ENCODE measurements at places on chromosomes 2 and 18.

GRCh38 chr2:241943209-241943850 is 73.8 kb downstream of the RTP5 start:
- no peak for DNase-seq

DNA sequence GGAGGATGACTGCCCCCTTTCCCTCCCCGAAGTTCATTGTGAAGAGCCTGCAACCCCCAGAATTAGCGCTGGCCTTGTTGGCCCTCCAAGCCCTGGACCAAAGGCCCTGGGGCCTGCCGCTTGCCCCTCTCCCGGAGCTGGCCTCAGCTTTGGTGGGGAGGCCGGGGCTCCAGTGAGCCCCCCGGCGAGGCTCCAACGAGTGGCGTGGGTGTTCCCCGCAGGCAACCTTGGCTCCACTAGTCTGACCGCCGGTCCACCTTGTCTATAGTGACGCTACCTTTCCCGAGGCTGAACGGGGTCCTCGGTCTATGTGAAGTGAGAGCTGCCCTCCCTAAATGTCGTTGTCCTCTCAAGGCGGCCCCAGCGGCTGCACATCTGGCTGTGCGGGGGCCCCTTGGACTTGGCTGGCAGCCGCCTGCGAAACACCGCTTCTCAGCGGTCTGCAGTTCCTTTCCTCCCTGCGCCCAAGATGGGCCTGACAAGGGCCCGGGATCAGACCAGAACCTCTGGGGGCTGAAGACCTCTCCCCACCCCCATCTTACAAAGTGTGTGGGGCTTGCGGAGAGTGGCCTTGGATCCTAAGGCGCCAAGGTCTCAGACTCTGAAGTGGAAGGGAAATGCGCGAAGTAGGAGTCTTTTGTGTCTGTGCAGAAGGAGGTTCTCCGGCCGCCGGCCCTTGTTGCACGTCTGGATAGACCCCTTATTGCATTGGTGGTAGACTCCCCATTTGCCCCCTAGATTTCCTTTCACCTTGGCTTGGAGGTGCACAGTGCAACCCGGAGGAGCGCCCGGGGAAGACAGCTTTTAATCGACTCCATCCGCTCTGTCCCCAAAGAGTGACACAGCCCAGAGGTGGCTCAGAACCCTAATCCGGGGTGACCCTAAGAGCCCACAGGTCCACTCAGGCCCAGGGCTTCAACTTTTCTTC is 3.9 kb upstream of the HOXD10 start:
- peak; percentile 17 for DNase-seq

- DNase-seq, result peak; percentile 21
Observed at GRCh38 chr2:18178736-18179349, 300.4 kb downstream of the KCNS3 start.

- DNase-seq, result no peak
Observed at GRCh38 chr2:79083597-79084251, 4.1 kb downstream of the REG1B start.

DNA sequence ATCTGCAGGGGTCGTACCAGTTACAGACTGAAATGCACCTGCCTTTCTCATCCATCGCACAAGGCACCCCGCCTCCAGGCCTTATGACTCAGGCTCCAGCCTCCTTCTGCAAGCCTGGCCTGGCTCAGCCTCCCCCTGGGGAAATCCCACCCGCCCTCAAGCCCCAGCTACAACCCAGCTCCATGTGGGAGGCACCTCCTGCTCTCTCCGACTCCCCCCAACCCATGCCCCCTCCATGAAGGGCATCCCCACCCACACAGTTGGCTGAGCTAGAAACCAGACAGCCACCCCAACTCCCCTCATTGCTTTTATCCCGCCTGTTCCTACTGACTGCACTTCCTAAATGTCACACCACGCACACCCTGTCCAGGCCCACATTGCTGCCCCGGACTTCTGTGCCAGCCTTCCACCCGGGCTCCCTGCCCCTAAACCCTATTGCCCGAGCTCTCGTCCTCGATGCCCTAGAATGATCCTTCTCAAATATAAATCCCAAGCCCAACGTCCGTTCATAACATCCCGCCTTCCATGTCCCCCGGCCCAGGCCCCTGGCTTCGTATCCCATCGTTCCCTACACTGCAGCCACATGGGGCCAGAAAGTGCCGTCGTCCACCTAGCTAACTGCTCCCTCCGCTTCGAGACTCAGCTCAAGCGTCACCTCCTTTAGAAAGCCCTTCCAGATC is 9.9 kb downstream of the DNMT3A start:
- peak; percentile 69 for DNase-seq

GRCh38 chr18:47981320-47981719 is 50.9 kb upstream of the SMAD2 start:
- DNase-seq, result no peak

GRCh38 chr2:131023758-131024157 is 69.5 kb downstream of the FAM168B start:
- DNase-seq, result no peak

- peak; percentile 40 for DNase-seq
Observed at GRCh38 chr18:35581898-35582641, 530 bp downstream of the GALNT1 start.

DNA sequence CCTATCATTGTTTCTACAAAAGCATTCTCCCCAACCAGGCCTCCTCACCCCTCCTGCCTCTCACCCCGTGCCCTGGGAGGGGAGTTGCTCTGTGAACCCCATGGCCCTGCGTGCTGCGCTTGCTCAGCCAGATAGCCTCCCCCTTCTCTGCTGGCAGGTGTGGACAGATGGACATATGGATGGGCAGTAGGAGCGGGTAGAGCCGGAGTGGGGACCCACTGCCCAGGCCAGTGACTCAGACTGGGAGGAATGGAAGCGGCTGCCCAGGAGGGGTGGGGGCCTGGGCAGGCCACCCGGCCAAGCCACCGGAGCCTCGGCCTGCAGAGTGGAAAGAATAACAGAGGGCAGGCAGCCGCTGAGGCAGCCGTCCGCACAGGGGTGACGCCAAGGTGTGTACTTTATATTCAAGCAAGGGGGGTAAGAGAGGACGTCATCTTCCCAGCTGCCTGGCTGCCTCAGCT is 8.7 kb downstream of the CYP26B1 start:
- no peak for DNase-seq

- no peak for DNase-seq
Observed at GRCh38 chr2:31413862-31414550, 536 bp downstream of the XDH start.

DNA sequence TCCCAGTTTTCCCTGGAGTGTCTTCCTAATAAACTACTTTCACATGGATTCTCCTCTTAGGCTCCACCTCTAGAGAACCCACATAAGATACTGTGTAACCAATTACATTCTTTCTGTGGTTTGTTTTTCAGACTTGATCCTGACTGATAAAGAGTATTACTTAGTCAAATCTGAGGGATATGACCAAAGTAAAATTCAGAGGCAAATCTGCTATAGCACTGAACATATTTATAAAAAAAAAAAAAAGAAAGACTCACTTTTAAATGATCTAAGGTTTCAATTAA is 13.9 kb downstream of the CKAP2L start:
- DNase-seq, result no peak

- no peak for DNase-seq
Observed at GRCh38 chr2:157216286-157216965, 41.1 kb upstream of the GALNT5 start.

GRCh38 chr2:176976736-176977685 is 235.6 kb upstream of the HNRNPA3 start:
- DNase-seq, result no peak

- no peak for DNase-seq
Observed at GRCh38 chr2:55123851-55124269, 73.6 kb upstream of the RTN4 start.

GRCh38 chr2:149028377-149028776 is 10.1 kb upstream of the LYPD6B start:
- no peak for DNase-seq

DNA sequence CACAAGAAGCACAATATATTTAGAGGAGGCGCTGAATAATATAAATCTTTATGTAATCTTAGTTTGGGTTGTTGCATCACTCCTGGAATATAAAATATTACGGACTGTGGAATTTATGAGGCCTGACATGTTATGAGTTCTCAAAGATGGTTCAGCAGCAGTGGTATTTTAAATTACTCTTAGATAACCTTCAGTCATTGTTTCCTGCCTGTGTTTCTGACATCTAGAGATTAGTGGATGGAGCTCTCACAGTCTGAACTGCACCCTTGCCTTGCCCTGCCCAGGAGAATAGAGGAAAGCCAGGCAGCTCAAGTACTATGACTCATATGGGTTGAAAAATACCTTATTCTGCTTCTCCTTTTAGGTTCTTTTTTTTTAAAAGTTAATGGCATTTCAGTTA is 70.0 kb downstream of the ACSL3 start:
- no peak for DNase-seq

DNA sequence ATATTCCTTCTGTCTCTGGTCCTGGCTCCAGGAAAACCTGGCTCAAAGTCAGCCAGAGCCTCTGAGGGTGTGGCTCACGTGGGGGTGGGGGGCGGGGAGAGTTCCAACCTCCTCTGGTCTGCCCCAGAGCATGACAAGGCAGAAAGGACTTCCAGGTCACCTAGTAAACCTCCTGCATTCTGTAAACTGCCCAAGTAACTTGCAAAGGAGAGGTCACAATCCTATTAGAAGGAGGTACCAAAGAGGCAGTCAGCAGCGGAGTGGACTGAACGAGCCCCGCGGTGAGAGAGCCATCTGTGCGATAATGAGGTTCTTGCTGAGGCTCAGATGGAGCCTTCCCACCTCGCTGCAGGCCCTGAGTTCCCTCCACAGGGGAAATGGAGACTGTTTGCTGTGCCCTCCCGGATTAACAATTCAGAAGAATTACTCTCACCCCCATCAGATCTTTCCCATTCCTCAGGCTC is 58.9 kb upstream of the GATA6 start:
- DNase-seq, result no peak

DNA sequence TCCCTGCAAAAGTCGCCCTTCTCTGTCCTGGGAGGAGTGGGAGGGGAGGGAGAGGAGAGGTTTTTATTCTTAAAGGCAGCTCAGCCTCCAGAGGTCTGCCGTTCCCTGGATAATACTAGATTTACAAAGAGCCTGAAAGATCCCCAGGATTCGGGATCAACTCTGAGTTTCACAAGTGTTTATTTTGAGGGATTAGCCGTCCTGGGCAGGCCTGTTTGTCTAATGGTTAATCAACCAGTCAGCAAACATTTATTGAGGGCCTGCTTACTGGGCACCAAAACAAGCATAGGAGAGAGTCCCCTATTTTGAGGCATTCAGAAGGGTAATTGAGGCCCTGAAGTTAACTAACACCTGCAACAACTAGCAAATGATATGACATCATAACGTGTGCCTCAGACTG is 152.6 kb upstream of the SLC1A4 start:
- DNase-seq, result no peak
